ENCODE measurements at places on chromosomes 16 and 17. TPM values are rescaled to one million over a fixed set of nuclear protein-coding genes. Genes with fewer than 3 reads are reported as not detected.

Gene TRAPPC2L
- 86.2 TPM for total RNA-seq

Gene TMEM235
- total RNA-seq, result not detected

Gene SLC6A4
- total RNA-seq, result 0.64 TPM

GRCh38 chr16:61005952-61006351 lies 1030.3 kb downstream of the CDH8 start:
- DNase-seq, result no peak

GRCh38 chr17:7852262-7852670 lies 2.6 kb upstream of the TMEM88 start:
- no peak for DNase-seq

DNA sequence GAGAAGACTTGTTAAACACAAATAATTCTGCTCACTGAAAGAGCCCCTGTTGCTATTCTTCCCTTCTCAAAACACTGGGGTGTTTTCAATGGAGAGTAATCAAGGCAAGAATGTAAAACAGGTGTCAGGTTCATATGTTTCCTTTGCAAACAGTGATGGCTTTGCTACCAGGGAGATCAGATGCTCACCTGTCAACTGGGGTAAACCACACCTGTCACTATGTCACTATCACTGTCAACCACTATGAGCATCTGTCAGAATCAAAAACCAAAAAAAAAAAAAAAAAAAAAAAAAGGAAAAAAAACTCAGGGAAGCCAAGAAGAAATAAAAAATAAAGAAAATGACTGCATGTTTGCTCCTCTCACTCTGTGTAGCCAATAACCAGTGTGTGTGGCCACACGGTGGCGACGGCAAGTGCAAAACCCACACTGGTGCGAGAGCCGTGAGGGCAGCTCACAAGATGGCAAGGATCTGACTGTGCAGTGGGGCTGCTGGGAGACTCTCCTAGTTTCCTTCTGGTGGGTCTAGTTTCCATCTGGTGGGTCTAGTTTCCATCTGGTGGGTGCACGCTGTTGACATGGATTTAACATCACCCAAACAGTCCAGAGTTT lies 22.7 kb downstream of the USP22 start:
- no peak for DNase-seq

DNA sequence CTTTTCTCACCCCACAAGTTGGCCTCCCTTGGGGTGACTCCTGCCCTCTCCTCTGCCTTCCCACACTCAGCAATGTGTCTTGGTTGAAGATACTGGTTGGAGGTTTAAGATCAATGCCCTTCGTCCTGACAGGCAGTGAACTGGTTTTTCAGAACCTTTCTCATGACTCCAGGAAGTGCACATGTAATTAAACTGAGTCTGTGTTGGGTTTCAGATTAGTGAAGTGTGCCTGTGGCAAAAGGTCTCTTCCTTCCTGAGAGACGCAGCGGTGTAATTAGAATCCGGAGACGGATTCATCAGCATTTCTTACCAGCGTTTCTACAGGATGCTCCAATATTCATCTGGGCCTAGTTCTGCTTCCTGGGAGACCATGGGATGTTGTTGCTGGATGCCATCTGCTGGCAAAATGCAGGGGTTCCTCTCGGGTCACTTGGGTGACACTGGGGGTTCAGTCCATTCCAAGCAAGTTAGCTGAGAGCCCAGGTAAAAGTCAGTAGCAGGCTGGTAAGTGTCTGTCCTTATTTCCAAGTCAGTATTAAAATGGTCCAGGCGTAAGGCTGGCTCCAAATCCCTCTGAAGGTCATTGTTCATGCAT lies 233.3 kb downstream of the XYLT1 start:
- no peak for DNase-seq

DNA sequence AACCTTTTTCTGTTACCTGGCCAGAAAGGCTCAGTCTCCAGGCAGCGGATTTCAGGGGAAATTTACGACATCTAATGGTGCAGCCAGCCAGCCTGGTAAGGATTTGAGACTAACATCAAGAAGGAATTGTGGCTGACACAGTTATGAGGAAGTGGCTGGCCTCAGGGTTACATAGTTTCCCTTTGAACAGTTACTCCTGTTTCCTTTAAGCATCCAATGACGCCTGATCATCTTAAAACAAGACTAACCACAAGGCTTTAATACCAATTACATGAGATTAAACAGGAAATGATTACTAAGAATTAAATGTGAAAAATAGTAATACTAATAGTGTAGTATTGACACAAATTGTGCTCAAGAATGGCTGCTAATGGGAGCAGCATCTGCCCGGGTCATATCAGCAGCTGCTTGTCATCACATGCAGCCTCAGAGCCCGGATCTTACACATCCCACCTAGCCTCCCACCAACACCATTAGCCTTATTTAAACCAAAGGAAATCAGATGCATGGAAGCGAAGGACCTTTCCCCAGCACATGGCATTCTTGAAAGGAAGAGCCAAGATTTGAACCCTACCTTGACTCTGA lies 431.8 kb downstream of the PMP22 start:
- no peak for DNase-seq

GRCh38 chr17:46928467-46929261 lies 5.7 kb downstream of the GOSR2 start:
- no peak for DNase-seq

- DNase-seq, result no peak
Observed at GRCh38 chr17:72466199-72466598, 345.4 kb downstream of the SOX9 start.

DNA sequence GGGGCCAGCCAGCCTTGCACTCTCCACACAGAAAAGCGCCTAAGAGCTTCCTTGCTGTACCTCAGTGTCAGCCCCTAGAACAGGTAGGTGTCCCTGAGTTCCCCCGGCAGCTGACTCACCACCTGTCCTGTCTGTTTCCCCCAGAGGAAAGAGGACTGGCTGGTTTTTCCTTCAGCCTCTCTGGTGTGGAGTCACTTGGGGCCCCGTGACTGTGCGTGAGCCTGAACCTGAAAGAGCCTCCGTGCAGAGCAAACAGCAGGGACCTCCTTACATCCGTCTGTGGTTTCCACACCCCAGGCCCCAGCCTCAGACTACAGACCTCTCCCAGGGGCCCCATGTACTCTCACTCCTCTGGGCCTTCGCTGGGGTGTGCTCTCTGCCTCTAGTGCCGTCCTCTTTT lies 87.8 kb downstream of the GNAO1 start:
- no peak for DNase-seq

DNA sequence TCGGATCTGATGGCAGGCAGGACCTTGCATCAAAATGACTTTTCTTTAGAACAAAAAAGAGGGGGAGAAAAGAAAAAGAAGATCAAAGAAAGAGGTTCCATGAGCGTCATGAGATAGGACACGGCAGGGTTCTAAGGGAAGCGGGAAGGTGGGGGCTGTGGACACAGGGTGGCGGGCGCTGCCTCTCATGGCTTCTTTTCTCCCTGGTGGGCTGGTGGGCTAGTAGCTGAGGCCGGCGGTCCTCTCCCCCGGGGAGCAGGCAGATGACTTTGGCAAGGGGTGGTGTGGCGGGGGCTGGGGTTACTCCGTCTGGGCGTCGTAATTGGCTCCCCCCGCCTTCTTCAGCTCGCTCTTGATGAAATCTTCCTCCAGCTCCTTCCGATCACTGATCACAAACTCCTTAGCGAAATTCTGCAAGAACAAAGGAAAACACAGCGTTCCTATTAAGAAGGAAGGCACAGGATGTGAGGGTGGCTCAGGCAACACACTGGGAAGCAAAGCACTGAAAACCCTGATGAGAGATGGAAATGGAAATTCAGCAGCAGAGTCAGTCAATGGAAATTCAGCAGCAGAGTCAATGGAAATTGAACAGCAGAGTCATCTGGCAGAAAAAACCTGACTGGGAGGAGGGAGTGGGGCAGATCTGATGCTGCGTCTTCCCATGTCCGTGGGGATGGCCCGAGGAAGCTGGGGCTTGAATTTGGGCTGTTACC lies 51.2 kb downstream of the COTL1 start:
- DNase-seq, result no peak

Data from progenitor cell of endocrine pancreas (in vitro differentiated cells).